Gastroesophageal sphincter (tissue), 4 donors: ENCODE measurements at places on chromosomes 7 and 10.

GRCh38 chr10:44006771-44007170, 358.1 kb upstream of the ZNF32 start:
- no peak for ATAC-seq

GRCh38 chr7:89247207-89247606, 451.7 kb upstream of the TEX47 start:
- ATAC-seq = no peak

DNA sequence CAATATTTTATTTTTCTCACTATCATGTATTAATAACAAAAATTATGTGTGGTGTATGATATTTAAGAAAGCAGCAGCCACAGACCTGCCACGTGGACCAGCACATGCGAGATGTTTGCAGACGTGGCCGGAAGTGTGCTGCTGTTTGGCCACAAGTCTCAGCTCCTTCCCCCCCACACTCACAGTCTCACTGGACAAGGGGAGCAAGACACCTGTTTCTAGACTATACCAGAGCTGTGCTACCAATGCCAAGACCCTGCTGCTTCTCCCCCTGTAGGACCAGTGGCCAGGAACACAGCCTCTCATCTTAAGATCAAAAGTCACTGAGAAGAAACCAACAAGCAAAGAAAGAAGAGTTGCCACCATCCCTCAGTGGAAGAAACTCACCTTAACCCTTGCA, 258.9 kb upstream of the PPP2R2D start:
- ATAC-seq = no peak

DNA sequence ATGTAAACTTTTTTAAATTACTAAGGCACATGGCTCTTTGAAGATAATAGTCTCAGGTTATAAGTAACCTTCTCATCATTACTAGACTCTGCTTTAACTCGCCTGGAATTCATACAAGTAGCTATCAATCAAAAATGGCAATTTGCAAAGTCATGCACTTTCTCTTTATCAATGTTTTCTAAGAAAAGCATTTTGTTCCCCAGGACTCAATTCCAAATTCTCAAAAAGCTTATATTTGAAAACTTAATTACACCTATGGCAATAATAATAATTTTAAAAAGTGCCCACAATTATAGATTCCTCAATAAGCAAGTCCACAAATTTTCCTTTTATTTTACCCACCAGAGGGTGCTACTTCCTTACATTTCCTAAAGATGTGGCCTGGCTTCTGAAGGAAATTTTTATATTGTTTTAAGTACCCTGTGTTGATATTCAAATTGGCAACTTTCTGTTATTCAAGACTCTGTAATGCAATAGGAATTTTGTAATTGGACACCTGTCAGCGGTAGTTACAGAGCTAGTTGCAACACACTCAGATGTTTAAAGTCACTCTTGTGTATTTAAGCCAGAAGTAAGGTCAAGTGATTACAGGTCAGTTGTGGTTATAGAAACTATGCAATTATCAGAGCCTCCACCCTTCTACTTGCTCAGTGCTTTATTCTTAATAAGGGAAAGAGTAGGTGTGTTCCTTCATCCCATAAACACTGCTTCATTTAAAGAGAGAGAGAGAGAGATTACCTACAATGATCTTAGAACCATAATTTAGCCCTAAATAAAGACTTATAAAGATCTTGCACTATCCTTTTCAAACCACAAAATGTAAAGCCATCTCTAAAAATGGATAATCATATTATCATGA, 47.1 kb upstream of the HYAL4 start:
- peak; percentile 88 for ATAC-seq

DNA sequence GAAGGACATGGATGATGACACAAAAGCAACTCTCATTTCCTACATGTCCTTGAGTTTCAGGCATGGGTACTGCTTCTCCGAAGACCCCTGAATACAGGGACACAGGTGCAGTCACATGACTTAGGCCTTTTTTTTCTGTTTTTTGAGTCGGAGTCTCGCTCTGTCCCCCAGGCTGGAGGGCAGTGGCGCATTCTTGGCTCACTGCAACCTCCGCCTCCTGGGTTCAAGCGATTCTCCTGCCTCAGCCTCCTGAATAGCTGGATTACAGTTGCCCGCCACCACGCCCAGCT, 26.8 kb downstream of the IFT22 start:
- ATAC-seq = no peak

- no peak for ATAC-seq
Measured at GRCh38 chr10:127227663-127228062, 31.3 kb upstream of the INSYN2A start.

GRCh38 chr7:100024020-100024619, 8.7 kb downstream of the ZKSCAN1 start:
- ATAC-seq = no peak

- ATAC-seq = peak; percentile 35
Measured at GRCh38 chr10:1048349-1048731, 579 bp downstream of the IDI1 start.

- no peak for ATAC-seq
Measured at GRCh38 chr10:98415731-98416119, 743 bp upstream of the PYROXD2 start.

GRCh38 chr10:96772196-96772595, 51.9 kb upstream of the PIK3AP1 start:
- ATAC-seq = no peak

GRCh38 chr7:24611130-24611529, 37.9 kb downstream of the PALS2 start:
- no peak for ATAC-seq

GRCh38 chr10:133271521-133272300, 5.0 kb downstream of the ADAM8 start:
- no peak for ATAC-seq

GRCh38 chr10:132714986-132715775, 70.8 kb downstream of the NKX6-2 start:
- ATAC-seq = no peak

GRCh38 chr7:151436446-151437158, 3.3 kb downstream of the CRYGN start:
- ATAC-seq = peak; percentile 60
